Activated CD8-positive, alpha-beta memory T cell treated with anti-CD3 and anti-CD28 coated beads for 4 hours (primary cell): ENCODE measurements at places on chromosomes 7 and 10.

DNA sequence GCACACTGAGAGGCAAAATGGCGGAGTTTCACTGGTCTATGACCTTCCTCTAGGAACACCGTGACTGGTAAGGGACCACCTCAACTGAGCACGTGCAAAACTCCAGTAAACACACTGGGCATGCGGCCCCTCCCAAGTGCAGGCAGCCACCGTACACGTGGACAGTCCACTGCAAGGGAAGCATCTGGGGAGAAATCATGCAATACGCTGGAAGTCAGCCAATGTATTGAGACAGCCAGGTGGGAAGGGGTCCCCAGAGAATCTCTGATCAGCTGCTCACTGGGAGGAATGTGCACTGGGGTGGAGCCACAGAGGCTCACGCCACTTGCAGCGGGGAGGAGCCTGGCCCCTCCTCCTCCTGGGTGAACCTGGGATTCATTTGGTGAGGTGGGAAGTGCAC lies 49.3 kb downstream of the CFAP46 start:
- no peak for DNase-seq

DNA sequence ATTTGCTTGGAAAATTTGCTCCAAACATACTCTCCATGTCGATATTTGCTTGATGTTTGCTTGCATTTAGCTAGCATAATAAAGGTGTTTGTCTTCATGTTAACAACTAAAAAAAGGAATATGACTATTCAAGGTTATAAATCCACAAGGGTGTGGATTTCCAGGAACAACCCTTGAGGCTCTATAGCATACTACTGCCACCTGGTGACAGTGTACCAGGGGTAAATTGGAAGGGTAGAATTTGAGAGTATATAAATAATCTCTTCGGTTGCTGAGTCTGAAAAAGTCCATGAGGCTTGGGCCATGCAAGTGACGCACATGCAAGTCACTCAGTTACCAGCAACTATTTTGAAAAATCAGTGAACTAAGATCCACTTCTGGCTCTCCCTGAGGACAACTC lies 68.4 kb downstream of the SLIT1 start:
- no peak for DNase-seq

DNA sequence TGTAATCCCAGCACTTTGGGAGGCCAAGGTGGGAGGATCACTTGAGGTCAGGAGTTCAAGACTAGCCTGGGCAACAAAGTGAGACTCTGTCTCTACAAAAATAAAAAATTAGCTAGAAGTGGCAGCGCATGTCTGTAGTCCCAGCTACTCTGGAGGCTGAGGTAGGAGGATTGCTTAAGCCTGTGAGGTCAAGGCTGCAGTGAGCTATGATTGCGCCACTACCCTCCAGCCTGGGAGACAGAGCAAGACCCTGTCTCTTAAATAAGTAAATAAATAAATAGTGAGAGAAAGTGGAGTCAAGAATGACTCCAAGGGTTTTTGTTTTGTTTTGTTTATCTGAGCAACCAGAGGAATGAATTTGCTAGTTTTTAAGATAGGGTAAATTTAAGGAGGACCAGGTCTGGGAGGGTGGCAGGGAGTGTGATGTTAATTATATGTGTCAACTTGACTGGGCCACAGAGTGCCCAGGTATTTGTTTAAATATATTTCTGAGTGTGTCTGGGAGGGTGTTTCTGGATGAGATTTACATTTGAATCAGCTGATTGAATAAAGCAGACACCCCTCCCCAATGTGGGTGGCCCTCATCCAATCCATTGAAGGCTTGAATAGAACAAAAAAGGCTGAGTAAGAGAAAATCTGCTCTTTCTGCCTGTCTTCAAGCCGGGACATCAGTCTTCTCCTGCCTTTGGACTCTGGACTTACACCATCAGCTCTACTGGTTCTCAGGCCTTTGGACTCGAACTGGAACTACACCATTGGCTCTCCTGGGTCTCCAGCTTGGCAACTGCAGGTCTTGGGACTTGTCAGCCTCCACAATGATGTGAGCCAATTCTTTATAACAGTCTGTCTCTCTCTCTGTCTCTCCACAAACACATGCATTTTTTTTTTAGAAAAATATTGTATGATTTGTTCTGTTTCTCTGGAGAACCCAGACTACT lies 23.5 kb downstream of the IMPDH1 start:
- no peak for DNase-seq

- DNase-seq = no peak
Observed at GRCh38 chr10:22850541-22850940, 77.3 kb upstream of the ARMC3 start.

GRCh38 chr10:79417266-79417665 lies 28.2 kb downstream of the ZCCHC24 start:
- DNase-seq = no peak

GRCh38 chr7:80480566-80480965 lies 31.3 kb downstream of the GNAT3 start:
- no peak for DNase-seq

DNA sequence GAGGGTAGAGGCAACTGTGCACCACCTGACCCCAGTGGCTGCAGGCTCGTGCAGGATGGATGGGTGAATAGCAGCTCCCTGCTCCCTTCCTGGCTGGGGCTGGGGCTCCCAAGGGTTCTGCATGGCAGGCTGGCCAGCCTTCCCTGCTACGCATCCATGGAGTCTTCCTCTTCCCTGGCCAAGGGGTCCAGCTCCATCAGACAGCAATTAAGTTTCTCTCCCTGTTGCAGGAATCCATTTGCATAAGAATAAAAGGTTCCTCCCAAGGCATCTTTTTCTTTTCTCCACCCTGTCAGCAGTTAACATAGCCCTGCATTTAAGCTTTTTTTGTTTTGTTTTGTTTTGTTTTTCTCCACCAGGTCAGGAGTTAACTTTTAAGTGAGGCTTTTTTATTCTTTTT lies 10.0 kb upstream of the CPA2 start:
- no peak for DNase-seq

DNA sequence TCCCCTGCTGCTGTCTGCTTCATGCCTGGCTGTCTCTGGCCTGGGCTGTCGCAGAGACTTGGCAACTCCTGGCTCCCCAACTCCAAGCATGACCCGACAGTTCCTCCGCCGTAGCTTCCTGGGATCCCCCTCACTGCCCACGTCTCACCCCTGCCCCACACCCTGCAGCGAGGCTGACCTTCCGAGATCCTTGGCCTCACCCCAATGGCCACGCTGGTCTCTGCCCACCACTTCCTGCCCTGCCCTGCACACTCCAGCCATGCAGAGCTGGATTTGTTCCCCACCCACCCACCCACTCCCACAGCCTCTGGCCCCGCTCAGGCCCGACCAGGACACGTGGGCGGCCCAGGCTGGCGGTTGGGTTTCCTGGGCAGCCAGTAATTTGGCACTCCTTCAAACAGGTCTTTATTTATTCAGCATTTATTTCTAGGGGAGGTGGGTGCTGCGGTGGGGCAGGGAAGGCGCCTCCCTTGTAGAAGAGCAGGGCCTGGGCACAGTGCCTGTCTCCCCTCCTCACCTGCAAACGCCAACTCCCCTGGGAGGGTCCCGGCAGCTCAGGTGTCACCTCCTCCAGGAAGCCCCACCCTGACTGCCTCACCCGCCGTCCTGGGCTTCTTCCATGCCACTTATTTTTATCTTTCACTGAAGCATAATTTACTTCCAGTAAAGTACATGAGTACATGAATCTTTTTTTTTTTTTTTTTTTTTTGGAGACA lies 25.5 kb downstream of the GTF2IRD1 start:
- DNase-seq = no peak

- DNase-seq = no peak
Observed at GRCh38 chr7:80770675-80771081, 132.2 kb downstream of the CD36 start.

DNA sequence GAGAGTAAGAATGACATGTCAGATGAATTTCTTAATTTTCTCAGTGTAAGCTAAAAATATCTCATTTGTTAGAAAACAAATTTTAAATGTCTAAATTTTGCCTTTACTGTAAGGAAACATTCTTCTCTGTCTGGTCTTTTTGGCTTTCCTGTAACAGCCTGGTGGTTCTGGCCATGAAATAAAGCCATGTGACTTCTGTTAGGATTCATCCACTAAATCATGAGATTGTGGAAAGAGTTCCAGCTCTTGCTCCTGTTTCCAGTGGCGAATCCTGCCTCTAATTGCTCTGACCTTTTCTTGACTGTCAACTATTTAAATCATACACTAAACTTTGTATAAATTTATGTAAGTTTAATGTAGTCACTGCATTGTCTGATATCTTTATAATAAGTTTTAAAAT lies 398.5 kb upstream of the AKR1E2 start:
- no peak for DNase-seq

DNA sequence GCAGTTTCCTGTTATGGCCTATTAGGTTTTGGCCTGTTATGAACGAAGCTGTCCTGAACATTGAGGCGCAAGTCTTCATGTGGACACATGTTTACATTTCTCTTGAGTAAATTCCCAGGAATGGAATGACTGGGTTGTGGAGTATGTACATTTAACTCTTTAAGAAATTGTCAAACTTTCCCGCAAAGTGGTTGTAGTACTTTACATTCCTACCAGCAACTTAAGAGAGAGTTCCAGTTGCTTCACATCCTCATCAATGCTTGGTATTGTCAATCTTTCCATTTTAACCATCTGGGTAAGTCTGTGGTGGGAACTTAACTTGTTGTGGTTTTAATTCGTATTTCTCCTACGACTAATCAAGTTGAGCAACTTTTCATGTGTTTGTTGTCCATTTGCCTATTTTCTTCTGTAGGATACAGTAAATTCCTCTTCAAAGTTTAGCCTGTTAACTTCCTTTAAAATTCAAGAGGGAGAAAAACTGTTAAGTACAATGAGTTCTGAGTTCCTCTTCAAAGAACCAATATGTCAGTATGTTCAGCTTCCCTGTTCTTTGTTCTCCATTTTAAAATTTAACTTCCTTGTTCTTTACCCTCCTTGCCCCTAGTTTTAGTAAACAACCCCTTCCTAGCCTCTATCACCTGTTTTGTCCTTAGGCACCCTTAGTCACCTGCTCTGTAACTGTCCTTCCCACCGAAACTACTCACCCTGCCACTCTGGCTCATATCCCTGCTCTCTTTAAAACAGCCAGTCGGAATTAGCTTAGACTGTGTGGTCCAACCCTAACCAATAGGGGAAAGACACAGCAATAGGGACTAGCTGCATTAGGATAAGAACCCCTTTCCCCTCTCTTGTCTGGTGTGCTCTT lies 74.0 kb downstream of the FAM241B start:
- no peak for DNase-seq

- DNase-seq = no peak
Observed at GRCh38 chr10:132804785-132805426, 19.0 kb upstream of the NKX6-2 start.

GRCh38 chr10:79482741-79483140 lies 29.6 kb upstream of the EIF5AL1 start:
- DNase-seq = no peak

DNA sequence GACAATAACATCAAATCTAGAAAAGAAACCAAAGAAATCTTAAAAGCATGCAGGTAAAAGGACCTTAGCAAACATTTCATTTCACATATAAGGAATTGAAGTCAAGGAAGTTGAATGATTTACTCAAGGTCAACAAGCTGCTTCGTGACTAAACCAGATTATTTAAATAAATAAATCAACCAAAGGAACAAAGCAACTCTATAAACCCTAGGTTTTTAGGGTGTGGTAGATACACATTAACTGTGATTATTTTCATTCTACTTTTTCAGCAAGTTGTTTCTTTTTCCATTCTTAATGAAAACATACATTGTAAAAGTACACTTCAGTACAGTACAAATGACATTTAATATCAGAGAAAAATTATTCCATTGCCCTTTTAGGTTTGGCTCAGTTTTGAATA lies 382.0 kb upstream of the STEAP1 start:
- no peak for DNase-seq

DNA sequence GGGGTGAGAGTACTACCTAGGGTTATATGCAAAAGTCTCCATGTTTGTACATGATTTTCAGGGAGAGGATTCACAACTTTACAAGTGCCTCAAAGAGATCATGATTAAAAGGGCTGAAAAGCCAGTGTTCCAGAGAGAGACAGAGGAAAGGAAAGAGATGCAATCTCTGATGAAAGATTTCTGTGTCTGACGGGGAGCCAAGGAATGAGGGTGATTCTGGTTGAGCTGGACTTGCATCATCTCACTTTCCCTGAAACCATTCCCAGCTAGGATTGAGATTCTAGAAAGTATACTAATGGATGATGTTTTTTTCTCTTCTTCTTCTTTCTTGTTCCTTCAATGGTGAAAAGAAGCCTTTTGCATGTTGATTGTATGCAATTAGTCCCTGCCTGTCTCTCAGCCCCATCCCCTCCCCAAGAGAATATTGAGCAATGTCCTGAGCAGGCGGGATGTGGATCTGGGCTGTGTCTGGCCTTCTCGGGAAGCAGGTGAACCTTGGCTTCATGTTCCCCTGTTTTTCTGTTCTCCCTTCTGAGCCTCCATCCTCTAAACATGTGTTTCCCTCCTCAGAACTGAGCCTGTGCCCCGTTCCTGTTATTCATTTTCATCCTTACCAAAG lies 186.1 kb downstream of the ZNF365 start:
- no peak for DNase-seq

DNA sequence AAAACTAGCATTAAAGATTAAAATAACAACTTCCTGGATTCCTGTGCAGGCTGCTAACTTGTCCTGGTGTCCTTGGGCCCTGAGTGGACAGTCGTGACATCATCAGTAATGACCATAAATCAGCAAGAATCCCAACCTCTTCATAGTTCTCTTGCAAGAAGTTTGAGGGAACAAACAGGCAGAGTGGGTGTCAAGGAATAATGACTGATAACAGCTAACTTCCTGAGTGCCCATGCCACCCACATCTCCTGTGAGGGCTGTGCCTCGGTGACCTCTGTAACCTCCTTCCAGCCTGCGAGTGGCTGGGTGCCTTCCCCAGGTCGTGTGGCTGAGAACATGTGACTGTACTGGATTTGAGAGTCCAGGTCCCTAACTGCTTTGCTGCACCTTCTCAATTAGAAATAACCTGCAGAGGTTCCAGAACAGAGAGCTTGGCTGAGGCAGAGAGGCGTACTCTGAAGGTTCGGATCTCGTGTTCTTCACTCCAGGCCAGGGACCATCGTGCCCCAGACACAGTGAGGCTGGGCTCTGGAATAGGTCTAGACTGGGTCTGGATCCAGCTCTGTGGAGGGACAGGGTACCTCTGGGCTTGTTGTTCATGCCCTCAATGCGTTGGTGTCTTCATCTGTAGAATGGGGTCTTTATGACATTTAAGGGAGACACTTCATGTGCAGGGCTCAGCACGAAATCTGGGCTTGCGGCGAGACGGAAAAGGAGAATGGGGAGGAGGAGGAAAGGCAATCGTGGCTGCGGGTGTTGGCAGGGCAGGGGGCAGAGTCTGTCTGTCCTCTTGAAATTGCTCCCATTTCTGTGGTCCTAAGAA lies 313.1 kb upstream of the ZNF32 start:
- no peak for DNase-seq
